ENCODE measurements at places on chromosomes 6 and 20.
A peak's percentile ranks its signal among the peaks of the same experiment; 100 is the strongest.

GRCh38 chr6:12012558-12013306 is 620 bp downstream of the HIVEP1 start:
- peak; percentile 86 for DNase-seq

- no peak for DNase-seq
These were observed 1.7 kb upstream of the EIF6 start for GRCh38 chr20:35286077-35286898.

DNA sequence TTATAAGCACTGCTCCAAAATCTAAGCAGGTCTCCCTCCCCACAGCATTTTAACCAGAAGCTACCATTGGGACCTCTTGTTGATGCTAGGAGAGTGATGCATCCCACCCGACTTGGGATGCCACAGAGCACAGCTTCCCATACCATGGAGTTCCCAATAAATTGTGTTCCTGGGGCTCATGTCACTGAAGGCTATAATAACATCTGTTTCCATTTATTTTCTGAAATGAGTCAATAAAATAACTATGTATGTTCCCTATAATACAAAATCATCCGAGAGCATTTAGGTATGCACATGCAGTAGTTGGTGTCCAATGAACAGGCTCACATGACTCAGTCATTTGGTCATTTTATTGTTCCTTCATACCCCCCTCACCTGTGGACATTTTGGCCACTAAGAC is 204.2 kb downstream of the TBC1D7 start:
- no peak for DNase-seq

GRCh38 chr6:128365520-128366160 is 154.8 kb downstream of the PTPRK start:
- no peak for DNase-seq

GRCh38 chr20:41223112-41223511 is 85.8 kb downstream of the PLCG1 start:
- no peak for DNase-seq

DNA sequence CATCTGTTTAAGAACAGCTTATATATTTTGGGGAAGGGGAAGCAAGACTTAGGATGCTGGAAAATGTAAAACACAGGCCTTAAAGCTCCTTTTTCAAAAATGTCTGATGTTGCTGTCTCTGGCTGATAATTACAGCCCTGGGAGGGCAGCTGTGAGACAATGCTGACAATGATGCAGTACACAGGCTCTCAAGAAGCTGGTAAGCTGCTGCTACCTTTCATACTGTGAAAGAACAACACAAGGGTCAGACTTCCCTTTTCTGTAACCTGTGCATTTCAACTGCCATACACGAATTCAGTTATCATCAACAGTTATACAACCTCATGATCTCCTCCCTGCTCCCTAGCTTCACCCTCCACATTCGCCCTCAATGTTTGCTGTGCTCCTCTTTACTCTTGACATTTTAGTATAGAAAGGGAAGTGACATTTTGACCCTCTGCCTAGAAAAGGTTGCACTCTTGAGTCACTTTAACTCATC is 25.2 kb downstream of the MAP7 start:
- DNase-seq: no peak

DNA sequence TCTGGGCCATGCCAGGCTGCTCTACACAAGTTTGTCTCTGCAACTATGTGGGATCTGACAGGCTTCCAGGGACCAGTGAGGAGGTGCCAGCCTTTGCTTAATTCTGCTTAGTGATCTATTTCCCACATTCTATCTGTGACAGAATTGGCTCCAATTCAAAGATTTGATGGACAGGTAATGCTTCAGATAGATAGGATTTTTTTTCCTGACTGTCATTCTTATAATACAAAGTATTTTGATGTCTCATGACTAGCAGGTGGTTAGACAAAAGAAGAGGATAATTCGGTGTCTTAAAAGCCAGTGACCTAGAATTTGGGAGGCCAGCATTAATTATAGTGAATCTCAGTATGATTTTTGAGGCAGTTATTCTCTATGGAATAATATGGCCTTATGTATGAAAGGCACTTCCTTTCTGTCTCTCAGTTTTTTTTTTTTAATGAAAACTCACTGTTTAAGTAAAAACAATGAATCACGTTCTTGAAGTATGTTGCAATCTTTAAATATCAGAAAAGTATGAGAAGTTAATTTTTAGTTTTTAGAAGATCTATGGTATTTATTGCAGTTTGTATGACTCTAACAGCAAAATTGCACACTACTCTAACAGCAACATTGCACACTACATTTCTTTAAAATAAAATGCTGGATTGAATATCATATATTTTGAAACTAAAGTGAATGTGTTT is 43.7 kb downstream of the TMEM200A start:
- no peak for DNase-seq

- DNase-seq: no peak
These were observed 3.2 kb downstream of the SNX21 start for GRCh38 chr20:45836841-45837240.

DNA sequence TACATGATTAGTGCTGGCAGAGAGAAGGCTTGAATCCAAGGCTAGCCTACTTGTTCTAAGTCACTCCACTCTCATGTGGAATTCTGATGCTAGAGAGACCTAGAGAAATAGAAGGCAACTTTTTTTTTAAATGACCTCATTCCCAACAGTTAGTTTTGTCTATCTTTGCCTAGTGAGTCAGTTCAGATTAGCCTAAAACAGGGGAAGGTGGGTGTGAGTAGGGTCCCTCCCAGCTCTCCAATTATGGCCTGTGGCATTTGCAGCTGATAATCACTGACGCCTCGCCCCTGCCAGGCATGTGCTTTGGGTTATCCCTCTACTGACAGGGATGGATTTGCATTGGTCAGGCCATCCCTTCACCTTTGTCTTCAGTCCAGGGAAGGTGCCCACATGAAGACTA is 13.6 kb downstream of the TXLNB start:
- no peak for DNase-seq

- no peak for DNase-seq
These were observed 83.5 kb upstream of the TMEM181 start for GRCh38 chr6:158476389-158476788.

DNA sequence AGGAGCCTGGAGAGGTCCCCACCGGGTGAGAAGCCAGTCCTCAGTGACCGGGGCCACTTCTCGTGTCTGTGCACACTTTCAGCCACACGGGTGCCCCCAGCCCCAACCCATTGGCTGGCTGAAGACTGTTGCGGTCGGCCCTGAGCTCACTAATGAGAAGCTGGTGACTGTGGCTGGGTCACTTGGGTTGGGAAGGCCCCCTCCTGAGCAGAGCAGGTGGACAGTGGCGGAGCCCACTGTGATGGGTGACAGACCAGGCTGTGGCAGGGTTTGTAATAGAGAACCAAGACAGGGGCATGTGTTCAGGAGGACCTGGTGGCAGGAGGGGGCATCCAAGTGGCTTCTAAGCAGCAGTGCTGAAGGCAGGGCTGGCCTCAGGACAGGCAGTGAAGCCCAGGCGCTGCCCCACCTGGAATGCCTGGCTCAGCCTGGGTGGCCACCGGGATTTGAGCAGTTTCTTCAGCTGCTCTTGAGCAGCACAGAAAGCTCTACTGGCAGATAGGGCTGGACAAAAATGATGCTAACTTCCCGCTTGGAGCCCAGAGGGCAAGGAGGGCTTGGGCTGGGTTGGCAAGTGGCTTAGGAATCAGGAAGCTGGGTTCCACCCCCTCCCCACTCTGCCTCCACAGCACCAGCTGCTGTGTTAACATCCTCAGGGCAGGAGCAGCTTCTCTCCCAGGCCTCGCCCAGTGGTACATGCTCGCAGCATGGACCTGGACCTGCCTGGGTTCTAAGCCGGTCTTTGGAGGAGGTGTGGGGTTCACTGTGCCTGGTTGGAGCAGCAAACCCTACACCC is 256.4 kb downstream of the CDH4 start:
- DNase-seq: no peak

- DNase-seq: no peak
These were observed 132.8 kb upstream of the TNFAIP3 start for GRCh38 chr6:137734005-137734874.

GRCh38 chr6:71248306-71248765 is 40.3 kb upstream of the OGFRL1 start:
- no peak for DNase-seq

GRCh38 chr6:104123227-104123626 is 736.5 kb downstream of the HACE1 start:
- no peak for DNase-seq

- no peak for DNase-seq
These were observed 163.8 kb downstream of the HIVEP2 start for GRCh38 chr6:142781129-142781528.

- no peak for DNase-seq
These were observed 20.9 kb upstream of the DYNLRB1 start for GRCh38 chr20:34495307-34495706.

GRCh38 chr20:3909952-3910366 is 20.8 kb downstream of the PANK2 start:
- no peak for DNase-seq

- DNase-seq: no peak
These were observed 31.4 kb upstream of the AKAP7 start for GRCh38 chr6:131103901-131104300.

GRCh38 chr20:50737352-50737751 is 6.0 kb downstream of the PARD6B start:
- DNase-seq: no peak

DNA sequence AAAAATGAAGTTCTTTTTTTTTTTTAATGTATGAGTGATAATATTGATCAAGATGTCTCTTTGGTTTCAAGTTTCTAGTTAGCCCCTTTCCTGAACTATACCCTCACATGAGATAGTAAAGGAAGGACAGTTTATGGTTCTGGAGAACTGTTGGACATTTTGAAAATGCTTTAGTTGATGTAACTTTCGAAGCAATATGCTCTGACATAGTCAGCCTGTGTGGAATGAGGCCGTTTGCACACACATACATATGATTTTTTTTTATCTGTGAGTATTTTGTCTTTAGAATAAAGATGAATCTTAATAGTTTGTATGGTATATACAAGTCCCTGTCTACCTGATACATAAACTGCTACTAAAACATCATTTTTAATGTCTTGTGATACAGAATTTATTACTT is 177.0 kb downstream of the ARID1B start:
- no peak for DNase-seq

GRCh38 chr20:1831096-1831495 is 64.1 kb upstream of the SIRPA start:
- DNase-seq: no peak

- DNase-seq: no peak
These were observed 63.2 kb downstream of the RAB44 start for GRCh38 chr6:36760685-36761435.

DNA sequence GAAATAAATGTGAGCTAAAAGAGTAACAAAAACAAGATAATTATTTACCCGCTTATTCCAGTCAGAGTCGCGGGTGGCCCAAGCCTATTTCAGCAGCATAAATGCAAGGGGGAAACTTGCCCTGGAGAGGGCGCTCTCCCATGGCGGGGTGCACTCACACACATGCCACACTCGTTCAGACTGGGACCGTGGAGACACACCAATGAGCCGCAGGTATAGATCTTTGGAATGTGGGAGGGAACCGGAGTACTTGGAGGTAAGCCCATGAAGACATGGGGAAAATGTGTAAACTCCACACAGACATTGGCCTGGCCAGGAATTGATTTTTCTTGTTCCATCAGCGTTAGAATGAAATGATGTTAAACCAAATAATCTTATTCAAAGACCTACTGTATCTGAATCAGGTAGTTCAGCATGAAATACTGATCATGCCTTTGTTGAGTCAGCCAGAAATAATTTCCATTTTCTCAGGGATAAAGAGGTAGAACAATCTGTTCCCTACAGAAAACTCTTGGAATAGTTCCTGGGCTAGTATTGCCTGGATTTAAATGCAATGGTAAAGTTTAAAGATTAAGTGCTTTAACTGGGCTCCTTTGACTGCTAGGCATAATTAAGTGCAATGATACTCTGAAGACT is 191.5 kb downstream of the MCHR2 start:
- no peak for DNase-seq

- DNase-seq: no peak
These were observed 777.7 kb downstream of the C6orf118 start for GRCh38 chr6:164531736-164532135.

- peak; percentile 34 for DNase-seq
These were observed 144.2 kb upstream of the FBXL4 start for GRCh38 chr6:99091985-99092384.

- DNase-seq: no peak
These were observed 136.8 kb upstream of the PTPRK start for GRCh38 chr6:128657181-128657580.

- no peak for DNase-seq
These were observed 102.5 kb upstream of the EMILIN3 start for GRCh38 chr20:41468994-41469600.

DNA sequence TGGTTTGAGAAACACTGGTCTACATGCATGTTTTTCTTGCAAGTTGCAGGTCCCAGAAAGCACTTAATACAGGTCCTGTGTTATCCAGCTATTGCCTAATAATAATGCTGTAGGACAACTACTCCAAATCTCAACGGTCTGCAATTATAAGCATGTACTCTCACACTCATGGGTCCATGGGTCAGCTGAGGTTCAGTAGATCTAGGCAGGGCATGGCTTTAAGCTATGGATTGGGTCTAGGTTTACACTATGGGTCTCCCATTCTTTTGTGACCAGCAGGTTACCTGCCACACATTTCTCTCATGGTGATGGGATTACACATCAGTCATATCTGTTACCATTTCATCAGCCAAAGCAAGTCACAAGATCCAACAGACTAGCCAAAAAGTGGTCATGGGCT is 13.9 kb downstream of the ISM1 start:
- no peak for DNase-seq

- DNase-seq: no peak
These were observed 156.9 kb upstream of the ZFP64 start for GRCh38 chr20:52348434-52348833.

DNA sequence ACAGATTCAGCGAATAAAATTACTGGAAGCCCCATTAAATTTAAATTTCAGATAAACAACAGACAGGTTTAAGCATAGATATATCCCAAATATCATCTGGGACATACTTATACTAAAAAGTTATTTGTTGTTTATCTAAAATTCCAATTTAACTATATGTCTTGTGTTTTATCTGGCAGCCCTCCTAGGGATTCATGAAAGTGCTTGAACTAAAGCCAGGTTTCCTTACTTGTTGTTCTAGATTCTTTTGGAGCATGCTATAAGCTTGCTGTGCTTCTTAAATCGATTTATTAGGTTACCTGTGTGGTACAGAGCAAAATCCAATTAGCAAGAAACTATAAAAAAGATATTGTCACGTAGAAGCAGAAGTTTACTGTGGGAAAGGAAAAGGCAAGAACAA is 202.5 kb upstream of the GMDS start:
- DNase-seq: no peak

DNA sequence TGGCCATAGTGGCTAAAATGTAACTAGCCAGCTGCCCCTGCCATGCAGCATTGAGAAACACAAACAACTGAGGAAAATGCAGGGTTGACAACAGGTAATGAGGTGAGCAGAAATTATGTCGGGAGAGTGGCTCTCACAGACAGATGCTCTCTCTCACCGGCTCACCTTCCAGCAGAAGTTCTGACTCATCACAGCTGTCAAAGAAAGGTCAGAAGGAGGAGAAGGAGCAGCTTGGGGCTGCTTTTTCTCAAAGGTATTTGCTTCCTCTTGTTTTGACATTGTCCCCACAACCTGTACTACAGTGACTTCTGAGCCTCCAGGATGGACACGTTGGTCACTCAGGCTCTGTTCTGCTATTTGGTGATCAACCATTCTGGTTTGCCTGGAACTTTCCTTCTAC is 190.5 kb upstream of the HEY2 start:
- no peak for DNase-seq

GRCh38 chr6:143619824-143620401 is 57.9 kb upstream of the PHACTR2 start:
- DNase-seq: no peak
